H1 (cell line): ENCODE measurements at places on chromosomes 3 and 15.

- DNase-seq: no peak
Observed at GRCh38 chr3:126317029-126317996, 39.9 kb downstream of the KLF15 start.

DNA sequence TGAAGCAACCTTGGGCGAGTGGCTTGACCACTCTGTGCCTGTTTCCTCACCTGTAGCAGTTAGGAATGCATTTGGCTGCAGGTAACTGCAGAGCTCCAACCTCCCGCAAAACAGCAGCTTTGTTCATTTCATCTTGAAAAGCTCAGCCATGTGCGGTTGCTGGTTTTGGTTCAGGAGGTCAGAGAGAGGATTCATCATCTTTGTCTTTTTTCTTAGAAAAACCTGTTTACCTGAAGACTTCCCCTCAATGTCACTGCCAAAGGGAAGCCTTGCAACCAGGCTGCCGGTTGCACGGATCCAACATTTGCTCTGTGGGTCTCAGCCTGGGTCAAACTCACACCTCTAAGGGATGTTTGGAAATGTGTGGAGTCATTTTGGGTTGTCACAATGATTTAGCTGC is 16.4 kb upstream of the FURIN start:
- DNase-seq: no peak

DNA sequence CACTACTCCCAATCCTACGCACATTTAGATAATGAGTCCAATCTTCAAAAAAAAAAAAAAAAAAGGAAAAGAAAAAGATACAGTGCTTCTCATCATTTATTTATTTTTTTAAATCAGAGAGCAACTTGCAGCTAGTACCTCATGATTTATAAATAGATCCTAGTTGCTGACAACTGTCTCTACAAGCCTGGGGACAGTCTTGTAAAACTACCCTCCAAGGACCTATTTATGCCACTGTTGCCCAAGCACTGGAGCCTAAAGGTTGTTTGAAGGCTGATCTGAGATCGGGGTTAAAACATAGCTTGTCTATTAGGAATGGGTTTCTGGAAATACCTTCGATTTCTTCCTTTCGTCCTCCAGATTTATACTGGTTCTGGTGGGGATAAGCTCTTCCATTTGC is 14.7 kb downstream of the GABRR3 start:
- no peak for DNase-seq

- DNase-seq: no peak
Observed at GRCh38 chr15:69146724-69147435, 13.6 kb upstream of the GLCE start.

GRCh38 chr3:124313621-124314020 is 321.7 kb upstream of the ROPN1 start:
- no peak for DNase-seq

GRCh38 chr3:140344601-140345205 is 333.2 kb upstream of the TRIM42 start:
- DNase-seq: no peak
